Stimulated activated CD8-positive, alpha-beta memory T cell treated with anti-CD3 and anti-CD28 coated beads, Interleukin-12 subunit alpha, Interleukin-12 subunit beta, amount 100 ng/mL, for 4 hours (primary cell): ENCODE measurements at places on chromosomes 6 and 20.

GRCh38 chr6:161199850-161200249, 74.0 kb downstream of the AGPAT4 start:
- no peak for DNase-seq

- no peak for DNase-seq
Measured at GRCh38 chr6:157035546-157035945, 258.4 kb downstream of the ARID1B start.

DNA sequence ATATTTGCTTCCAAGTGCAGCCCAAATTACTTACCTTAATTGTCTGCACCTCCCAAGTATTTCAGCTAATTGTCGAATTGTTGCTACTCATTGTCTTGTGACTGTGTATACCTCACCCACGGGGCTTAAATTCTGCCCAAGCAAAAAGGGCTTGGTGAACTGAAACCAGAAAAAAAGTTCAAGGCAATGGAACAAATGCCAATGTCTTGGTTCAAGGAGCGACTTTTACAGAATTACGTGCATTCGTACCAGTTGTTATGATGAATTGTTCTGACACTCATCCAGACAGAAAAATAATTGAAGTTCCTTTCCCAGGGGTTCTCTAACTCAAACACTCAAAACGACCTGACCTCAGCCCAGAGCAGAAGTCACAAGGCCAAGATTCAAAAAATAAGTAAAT, 13.9 kb upstream of the PXDC1 start:
- no peak for DNase-seq

- no peak for DNase-seq
Measured at GRCh38 chr6:76035713-76036112, 36.7 kb downstream of the IMPG1 start.

- DNase-seq = no peak
Measured at GRCh38 chr20:9311132-9311531, 203.3 kb upstream of the LAMP5 start.

DNA sequence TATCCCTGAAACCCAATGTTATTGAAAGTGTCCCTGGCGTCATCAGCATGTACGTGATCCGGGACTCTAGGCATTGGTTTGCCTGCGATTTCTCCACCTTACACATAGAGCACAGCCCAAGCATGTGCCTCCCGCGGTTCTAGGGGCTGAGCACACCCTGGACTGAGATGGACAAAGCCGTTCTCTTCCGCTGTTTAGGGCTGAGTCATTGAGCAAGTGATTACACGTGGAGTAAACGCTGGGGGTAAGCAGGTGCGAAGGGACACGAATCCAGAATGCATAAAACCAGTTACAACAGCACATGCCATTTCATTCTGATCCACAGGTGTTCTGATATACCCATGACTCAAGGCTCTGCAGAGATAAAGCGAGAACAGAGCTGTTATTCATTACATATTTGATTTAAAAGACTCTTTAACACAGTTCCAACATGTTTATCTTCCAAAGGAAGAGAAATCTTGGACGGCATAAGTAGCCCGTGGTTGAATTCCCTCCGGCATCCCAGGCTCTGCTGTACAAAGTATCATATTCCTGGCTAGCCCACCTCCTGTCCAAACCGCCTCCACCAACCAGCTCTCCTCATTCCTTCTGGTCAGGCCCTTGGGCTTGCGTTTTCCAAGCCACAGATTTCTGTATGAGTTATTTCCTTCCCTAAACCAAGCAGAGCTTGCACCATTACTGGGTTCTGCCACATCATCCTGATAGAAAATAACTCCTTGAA, 36.1 kb upstream of the THBS2 start:
- DNase-seq = no peak

- DNase-seq = no peak
Measured at GRCh38 chr6:92945799-92946198, 473.6 kb downstream of the EPHA7 start.

GRCh38 chr6:52909131-52909530, 367 bp downstream of the GSTA3 start:
- no peak for DNase-seq

- DNase-seq = no peak
Measured at GRCh38 chr20:41587956-41588355, 30.2 kb downstream of the CHD6 start.

GRCh38 chr6:38974389-38975151, 74.0 kb upstream of the GLP1R start:
- no peak for DNase-seq

- DNase-seq = no peak
Measured at GRCh38 chr6:79599725-79600259, 31.3 kb upstream of the SH3BGRL2 start.

DNA sequence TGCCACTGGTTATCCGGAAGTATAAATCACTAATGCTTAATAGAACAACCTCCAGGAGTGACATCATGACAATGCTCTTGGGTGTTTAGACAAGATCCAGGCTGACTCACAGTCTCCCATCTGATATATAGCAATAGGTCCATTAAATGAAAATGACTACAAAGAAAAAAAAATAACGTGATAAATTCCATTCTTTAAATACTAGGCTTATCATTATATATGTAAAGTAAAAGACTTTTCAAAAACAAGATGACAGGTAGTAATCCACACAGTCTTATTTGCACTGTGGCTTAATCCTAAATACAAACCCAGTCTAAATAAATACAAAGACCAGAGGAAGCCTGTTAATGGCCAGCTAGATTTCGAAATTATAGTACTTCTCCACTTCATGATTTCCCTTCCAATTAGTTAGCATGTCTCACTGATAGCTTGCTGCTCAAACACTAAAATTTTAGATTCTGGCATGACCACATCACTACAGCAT, 149.1 kb upstream of the BEND3 start:
- DNase-seq = no peak

- no peak for DNase-seq
Measured at GRCh38 chr6:132788658-132789395, 9.6 kb downstream of the SLC18B1 start.

GRCh38 chr6:159982731-159983506, 14.0 kb downstream of the IGF2R start:
- no peak for DNase-seq

DNA sequence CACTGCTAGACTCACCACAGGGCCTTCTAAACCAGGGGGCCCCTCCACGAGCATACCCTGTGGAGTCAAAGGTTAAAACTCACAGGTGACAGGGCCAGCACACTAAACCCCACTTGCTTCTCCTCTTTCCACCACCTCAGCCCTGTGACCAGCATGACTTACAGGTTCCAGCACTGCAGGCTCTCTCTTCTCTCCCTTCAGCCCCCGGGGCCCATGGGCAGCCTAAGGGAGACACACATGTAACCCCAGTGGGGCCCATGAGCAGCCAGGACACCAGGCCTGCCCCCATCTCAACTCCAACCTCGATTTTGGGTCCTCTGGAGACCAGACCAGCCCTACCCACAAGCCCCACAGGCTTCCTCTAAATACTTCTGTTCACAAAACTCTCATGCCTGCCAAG, 28.0 kb downstream of the HLA-DPB1 start:
- DNase-seq = no peak

DNA sequence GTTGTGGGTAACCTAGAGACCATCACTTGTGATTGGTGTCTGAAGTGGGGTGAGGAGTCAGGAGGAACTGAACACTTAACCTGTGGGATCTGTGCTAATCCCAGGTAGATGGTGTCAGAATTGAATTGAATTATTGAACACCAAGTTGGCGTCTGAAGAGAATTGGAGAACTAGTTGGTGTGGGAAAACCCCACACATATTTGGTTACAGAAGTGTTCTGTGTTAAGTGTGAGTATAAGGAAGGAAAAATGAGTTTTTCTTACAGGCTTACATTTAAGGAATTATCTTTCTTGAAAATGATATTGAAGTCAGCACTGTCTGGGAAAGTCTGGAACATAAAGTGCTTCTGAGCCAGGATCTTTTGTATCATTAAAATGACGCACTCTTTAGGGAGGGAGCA, 182.9 kb upstream of the ECI2 start:
- no peak for DNase-seq

DNA sequence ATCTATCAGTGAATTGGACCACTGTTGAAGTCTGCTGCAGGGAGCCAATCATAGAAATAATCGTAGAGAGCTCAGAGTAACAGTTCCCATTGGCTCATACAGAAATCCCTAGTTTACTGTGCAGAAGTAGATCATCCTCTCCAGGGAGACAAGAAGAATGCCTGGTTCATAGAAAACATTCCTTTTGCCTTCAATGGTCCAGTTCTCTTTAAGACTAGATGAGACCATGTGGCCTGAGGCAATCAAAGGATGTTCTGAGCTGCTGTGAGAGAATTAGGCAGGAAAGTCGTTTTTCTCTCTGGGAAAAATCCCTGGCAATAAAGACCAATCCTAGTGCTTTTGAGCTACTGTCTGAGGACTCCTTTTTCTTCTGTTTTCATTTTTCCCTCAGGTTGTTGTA, 208.4 kb downstream of the CENPW start:
- DNase-seq = no peak

DNA sequence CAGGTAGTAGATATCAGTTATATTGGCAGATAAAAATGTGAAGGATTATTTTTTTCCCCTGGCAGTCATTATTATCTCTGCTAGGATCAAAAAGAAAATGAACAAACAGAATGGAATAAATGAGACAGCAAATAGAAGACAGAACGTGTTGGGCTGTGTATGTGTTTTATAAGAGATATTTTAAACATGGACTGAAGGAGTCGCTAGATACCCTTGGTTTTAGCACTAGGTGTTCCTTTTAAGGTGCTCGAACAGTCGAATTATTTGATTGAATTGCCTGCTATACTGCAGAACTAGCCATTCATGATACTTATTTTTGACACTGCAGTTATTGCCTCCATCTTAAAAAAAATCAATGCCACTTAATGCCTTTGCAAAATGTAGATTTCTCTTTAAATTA, 3.7 kb downstream of the GRIK2 start:
- no peak for DNase-seq

GRCh38 chr6:17020889-17021538, 80.8 kb upstream of the STMND1 start:
- no peak for DNase-seq

- DNase-seq = no peak
Measured at GRCh38 chr6:48979085-48979484, 484.0 kb downstream of the MMUT start.

DNA sequence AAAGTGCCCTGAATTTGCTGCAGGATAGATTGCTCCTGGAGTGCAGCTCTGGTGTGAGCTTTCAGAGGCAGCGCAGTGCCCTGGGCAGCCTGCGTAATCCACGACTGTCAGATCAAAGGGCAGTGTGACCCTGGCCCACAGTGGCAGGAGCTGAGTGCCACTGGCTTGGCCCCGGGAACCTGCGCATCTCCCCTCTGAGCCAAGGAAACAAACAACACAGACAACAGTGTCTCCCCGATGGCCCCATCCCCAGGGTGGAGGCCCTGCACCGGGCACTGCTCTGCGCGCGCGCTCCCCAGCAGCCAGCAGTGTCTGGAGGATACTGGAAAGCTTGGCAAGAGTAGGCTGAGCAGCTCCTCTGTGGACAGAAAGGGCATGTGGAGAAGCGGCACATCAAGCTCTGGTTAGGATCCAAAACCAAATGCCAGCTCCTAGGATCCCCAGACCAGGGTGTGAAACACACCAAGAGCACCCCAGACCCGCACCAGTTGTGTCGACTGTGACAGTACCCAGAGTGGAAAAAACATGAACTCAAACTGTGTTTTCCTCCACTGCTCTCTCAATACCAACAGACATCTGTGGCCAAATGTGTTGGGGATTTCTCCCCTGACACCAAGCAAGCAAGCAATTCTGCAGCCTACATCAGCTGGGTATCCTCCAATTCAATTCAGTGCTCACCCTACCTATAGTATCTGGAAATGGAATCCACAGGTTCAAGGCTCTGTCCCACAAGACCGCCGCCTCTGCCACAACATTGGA, 26.7 kb downstream of the RBCK1 start:
- no peak for DNase-seq

- no peak for DNase-seq
Measured at GRCh38 chr20:34954904-34955230, 739 bp downstream of the GSS start.

DNA sequence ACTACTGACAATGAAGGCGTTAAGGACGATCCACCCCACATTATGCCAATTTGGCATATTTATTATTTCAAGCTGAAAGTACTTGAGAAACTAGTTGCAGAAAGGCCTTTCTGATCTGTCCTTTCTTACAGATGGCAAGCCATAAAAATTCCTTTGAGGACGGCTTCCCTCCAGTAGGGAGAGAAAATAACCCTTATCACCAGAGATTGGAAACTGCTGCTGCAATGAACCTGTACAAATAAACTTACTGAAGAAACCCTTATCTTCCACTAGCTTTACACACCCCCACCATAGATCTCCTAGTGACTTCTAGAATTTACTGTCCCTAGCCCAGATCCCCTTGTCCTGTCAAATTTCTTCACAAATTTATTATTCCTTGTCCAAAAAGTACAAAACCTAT, 105.2 kb downstream of the MAP7 start:
- DNase-seq = no peak
